Stimulated activated CD4-positive, alpha-beta T cell treated with anti-CD3 and anti-CD28 coated beads, Interleukin-15, amount 100 ng/mL, for 24 hours (primary cell): ENCODE measurements at places on chromosomes 4 and X.

DNA sequence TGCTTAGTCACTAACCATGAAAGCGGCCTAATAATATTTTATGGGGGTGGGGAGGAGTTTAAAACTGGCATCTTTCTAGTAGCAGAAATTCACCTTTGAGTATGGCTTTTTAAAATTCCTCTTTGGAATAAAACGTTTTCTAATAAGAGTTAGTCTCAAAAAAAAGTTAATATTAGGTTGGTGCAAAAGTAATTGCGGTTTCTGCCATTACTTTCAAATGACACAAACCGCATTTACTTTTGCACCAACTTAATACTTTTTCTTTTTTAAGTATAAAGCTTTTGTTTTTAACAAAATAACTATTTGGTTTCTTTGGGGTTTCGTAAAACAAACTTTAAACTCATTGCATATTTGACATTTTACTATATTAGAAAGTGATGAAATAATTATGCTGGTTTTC is 68.4 kb downstream of the FBXO8 start:
- DNase-seq: no peak

GRCh38 chr4:42708625-42709024 is 51.7 kb upstream of the ATP8A1 start:
- DNase-seq: no peak

GRCh38 chr4:150348079-150348478 is 233.9 kb upstream of the MAB21L2 start:
- DNase-seq: no peak

GRCh38 chr4:121053601-121054143 is 18.7 kb downstream of the NDNF start:
- DNase-seq: no peak

- peak; percentile 2 for DNase-seq
Measured at GRCh38 chr4:105894660-105895582, at the start of gene NPNT. Gene NPNT, plus strand, starts transcription at chr4:105895471. Its CDS starts 182 bp downstream, at chr4:105895653.
